Activated naive CD4-positive, alpha-beta T cell treated with anti-CD3 and anti-CD28 coated beads, Interleukin-2, amount 50 U/mL, for 72 hours (primary cell): ENCODE measurements at places on chromosomes 3 and 15.

GRCh38 chr15:95944661-95945255 lies 385.7 kb upstream of the NR2F2 start:
- DNase-seq: no peak

DNA sequence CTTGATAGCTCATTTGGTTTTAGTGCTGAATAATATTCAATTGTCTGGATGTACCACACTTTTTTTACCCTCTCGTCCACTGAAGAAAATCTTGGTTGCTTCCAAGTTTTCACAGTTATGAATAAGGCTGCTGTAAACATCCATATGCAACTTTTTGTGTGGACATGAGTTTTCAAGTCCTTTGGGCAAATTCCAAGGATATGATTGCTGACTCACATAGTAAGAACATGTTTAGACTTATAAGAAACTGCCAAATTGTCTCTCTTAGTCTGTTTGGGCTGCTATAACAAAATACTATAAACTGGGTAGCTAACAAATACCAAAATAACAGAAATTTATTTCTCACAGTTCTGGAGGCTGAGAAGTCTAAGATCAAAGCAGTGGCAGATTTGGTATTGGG lies 59.5 kb upstream of the TNFSF10 start:
- DNase-seq: no peak

- no peak for DNase-seq
Measured at GRCh38 chr15:26571346-26571745, 201.5 kb downstream of the GABRB3 start.

- no peak for DNase-seq
Measured at GRCh38 chr3:43210049-43211027, 76.0 kb upstream of the SNRK start.

DNA sequence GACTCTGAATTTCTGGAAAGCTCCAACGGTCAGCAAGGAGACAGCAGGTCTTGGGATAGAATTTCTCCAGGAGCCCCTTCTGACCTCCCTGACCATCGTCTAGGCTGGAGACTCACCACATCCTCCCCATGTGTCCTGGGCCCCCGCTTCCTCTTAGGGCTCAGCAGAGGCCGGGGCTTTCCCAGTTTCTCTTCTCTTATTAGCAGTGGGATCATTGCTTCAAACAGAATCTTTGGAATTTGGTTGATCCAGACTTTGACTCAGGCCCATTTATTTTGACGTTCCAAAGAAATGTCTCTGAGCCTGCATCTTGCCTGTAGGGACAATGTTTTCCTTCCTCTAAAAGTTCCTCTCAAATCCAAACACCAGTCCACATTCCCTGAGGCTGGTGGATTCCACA lies 38.4 kb upstream of the SLC6A6 start:
- no peak for DNase-seq

DNA sequence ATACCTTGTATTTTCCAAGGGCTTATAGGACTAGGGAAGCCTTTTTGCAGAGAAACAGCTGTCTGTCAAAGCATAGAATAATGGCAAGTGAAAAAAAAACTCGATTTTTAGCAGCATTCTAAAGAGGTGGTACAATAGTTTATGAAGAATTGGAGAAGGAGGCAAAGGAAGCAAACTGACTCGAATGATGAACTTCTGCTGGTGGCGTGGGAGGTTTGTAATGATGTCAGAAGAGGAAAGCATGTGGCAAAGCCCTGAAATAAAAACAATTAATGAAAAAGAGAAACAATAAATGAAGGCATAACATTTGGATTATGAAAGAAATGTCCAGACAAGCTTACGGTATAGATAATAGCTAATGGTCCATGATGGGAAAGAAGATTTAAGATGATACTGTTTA lies 77.5 kb downstream of the RARB start:
- no peak for DNase-seq

- DNase-seq: no peak
Measured at GRCh38 chr3:43287500-43287873, 1.1 kb downstream of the SNRK start.

DNA sequence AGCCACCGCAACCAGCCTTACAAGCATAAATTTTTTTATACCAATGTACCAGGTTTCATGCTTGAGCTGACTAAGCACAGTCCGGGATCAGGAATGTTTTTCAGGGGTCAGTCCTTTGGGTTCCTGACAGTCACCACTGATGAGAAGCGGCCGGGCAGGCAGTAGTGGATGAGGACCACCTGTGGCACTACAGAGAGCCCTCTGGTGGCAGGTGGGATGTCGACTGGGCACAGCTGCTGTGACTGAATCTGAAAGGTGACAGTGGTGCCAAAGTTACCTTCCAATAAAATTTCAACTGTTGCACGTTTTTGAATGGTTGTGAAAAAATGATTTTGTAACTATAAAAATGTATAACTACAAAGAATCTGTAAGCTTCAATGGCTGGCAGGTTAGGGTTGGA lies 34.0 kb downstream of the TPRA1 start:
- DNase-seq: no peak

GRCh38 chr3:187136936-187137335 lies 2.4 kb downstream of the RPL39L start:
- no peak for DNase-seq

- DNase-seq: no peak
Measured at GRCh38 chr15:26394801-26395200, 378.1 kb downstream of the GABRB3 start.

DNA sequence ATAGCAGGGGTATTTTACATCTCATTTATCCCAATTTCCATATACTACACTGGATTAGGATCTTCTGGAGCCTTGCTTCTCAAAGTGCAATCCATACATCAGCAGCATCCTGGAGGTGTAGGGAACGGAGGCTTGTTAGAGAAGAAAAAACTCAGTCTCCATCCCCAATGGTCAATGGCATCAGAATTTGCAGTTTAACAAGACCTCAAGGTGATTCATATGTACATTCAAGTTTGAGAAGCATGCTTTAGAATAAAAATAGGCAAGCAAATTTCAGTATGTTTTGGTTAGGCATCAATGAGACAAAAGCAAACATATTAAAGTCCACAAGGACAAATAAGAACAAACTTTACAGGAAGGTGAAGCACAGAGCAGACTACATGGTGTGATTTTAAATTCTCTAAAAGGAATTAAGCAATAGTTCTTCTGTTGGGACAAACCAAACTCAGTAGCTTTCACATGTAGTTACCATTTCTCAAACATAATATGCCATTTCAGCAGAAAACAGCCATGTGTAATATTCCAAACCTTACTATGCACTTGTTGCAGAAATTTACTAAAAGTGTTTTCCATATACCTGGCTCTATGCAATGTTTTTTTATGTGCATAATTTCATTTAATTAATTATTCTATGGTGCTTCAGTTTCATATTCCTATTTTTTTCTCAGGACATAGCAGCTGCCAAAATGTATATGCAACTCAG lies 360.3 kb upstream of the NECTIN3 start:
- DNase-seq: no peak

- DNase-seq: no peak
Measured at GRCh38 chr3:123084738-123085237, 18.0 kb downstream of the PDIA5 start.

DNA sequence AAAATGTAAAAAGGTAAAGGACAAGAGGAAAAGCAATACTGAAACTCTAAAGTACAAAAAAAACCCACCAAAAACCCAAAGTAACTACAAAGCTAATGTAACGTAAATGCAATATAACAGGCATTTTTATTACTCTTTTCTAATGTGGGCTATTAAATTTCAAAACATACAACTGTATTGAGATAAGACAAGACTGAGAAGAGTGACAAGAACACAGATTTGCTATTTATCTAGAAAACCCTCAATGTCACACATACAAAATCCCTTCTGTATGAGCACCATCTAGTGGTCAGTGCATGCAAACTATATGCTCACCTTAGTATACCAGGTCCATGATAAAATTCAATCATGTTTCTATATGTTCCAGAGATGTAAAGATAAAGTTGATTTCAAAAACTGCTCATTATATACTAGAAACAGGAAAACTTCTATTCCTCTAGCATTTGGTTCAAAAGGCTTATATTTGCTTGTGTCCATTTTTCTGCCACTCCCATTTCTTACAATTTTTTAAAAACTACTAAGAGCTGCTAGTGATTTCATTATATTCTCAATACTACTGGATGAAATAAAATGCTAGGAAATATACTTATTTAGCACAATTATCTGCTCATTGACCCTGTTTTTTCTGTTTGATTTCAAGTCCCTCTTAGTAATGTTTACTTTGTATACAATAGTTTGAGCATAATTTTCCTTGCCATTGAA lies 111.4 kb downstream of the DLG1 start:
- DNase-seq: no peak

GRCh38 chr3:17469954-17470353 lies 272.5 kb downstream of the TBC1D5 start:
- DNase-seq: no peak

GRCh38 chr3:9168241-9168741 lies 81.2 kb downstream of the SRGAP3 start:
- DNase-seq: peak; percentile 61

GRCh38 chr3:66298591-66298990 lies 77.8 kb downstream of the SLC25A26 start:
- no peak for DNase-seq

DNA sequence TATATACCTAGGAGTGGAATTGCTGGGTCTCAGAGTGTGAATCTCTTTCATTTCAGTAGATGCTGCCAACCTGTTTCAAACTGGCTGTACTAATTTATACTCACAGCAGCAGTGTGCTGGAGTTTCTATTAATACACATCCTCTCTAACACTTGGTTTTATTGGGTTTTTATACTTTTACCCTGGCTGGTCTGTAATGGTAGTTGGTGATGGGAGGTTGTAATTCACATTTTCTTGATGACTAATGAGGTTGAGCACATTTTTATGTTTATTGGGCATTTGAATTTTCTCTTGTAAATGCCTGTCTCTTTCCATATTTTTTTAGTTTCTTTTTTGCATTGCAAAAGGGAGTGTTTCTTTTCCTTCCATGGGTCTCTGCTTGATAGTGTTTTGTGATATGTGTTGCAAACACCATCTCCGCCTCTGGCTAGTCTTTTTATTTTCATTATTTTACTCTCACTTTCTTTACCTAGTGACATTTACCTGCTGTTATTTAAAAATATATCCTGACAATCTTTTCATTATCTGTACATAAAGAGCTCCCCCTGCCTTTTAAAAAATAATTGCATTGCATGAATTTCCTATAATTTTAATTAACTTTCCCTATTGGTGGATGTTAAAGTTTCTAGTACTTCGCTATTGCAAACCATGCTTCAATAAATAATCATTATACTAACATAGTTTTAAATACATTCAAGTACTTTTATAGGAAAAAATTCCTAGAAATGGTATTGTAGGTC lies 49.0 kb upstream of the GCNT3 start:
- DNase-seq: no peak

GRCh38 chr15:83559310-83559966 lies 94.5 kb upstream of the ADAMTSL3 start:
- peak; percentile 53 for DNase-seq

DNA sequence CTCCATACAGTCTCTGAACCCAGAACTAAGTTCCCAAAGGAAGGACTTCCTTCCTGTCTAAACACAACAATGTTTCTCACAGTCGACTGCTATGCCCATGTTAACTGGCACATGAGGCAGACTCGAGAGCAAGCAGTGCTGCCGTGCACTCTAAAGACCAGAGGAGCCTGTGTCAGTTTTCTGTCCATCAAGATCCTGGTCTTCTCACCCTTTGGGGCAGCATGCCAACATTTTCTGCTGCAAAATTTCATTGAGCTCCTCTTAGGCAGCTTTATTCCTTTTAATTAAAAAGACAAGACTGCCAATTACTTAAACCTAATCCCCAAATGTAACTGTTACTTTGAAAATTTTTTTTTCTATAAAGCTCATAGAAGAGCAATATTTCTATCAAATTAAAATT lies 205.1 kb downstream of the GAP43 start:
- DNase-seq: no peak

- DNase-seq: no peak
Measured at GRCh38 chr3:99859825-99860224, 42.2 kb downstream of the CMSS1 start.

DNA sequence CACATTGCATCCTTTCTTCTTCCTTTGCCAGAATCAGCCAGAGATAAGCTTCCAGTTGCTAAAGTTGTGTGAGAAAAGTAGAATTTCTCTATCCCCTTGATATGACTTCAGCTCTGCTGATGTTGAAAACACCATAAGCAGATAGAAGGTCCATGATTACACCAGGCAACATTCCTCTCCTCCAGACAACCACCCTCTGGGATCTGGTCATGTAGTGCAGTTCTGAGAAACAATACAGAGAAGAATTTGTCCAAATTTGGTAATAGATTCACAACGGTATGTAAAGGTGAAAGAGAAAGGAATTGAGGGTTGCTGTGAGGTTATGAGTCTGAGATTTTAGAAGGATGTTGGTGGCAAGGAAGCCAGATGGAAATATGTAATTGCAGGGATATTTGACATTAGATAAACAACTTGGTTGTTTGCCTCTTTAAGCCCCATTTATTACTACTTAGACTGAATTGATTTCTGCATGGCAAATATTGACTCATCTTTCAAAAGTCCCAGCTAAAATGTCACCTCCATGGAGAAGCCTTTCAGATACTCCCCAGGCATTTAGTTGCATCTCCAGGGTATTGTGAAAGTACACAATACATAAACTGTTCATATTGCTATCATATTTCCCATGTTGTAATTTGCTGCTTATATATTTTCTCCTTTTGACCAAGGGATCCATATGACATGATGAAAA lies 134.9 kb downstream of the GAP43 start:
- DNase-seq: no peak

GRCh38 chr15:74799856-74800558 lies 12.6 kb upstream of the LMAN1L start:
- DNase-seq: peak; percentile 93

DNA sequence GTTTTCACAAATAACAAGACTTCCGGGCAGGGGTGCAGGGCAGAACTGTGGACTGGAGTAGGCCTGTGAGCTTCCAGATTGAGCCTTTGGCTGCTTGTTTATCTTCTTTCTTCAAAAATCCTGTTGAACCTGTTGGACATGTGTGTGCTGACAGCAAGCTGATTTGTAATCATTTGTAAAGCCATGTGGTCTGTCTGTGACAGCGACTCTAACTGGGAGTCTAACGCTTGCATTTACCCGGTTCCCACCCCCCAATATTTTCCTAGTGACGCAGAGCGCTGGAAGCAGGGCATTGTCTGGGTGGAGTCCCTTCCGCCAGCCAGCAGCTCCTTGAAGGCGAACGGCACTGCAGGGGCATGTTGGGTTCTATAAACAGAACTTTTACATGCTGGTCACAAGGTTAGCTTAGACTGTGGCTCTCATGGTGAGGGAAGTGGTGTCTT lies 85.7 kb upstream of the MYZAP start:
- no peak for DNase-seq

DNA sequence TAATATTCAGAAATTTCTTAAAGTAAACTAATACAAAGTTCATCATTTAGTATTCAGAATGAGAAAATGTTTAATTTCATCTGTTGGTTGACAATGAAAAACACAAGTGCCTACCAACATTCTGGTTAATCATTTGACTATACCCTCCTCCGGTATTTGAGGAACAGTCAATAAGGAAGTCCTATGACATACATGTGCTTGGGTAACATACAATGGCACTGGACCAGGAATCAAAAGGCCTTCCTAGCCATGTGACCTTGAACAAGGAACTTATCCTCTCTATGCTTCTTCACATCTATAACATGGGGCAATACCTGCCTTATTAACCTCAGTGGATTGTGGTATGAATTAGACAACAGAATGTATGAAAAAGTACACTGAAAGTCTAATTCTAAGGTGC lies 65.8 kb downstream of the ZNF280D start:
- no peak for DNase-seq

GRCh38 chr15:52256366-52256765 lies 39.2 kb downstream of the MYO5C start:
- DNase-seq: peak; percentile 64

- DNase-seq: no peak
Measured at GRCh38 chr3:80087767-80088166, 320.0 kb upstream of the ROBO1 start.
